ENCODE measurements at places on chromosomes 2 and 18. TPM values are rescaled to one million over a fixed set of nuclear protein-coding genes. Genes with fewer than 3 reads are reported as not detected.

Gene CXCR1
- not detected for total RNA-seq

Gene SERTAD2
- total RNA-seq: 34.4 TPM

Gene TEX51
- total RNA-seq: not detected

Gene CDC42EP3
- total RNA-seq: 34.7 TPM

Gene DYNAP
- total RNA-seq: not detected

Gene PDE11A
- not detected for total RNA-seq

Gene ZBTB14
- 17.4 TPM for total RNA-seq

Gene SALL3
- total RNA-seq: not detected

Gene ITPRID2
- 101 TPM for total RNA-seq

Gene LRP2
- total RNA-seq: 0.41 TPM

Gene KATNAL2
- 10.4 TPM for total RNA-seq

Gene PLB1
- total RNA-seq: 2.7 TPM

Gene KCNG2
- total RNA-seq: not detected

Gene MREG
- 2.8 TPM for total RNA-seq

Gene SLC38A11
- not detected for total RNA-seq

Gene CASP8
- 26.8 TPM for total RNA-seq

Gene AFTPH
- total RNA-seq: 23.6 TPM

Gene MATN3
- 1.1 TPM for total RNA-seq

Gene GPD2
- total RNA-seq: 59.3 TPM

Gene AQP12A
- total RNA-seq: not detected

Gene HOXD1
- total RNA-seq: not detected

Gene ABCG8
- not detected for total RNA-seq

Gene ABCB11
- total RNA-seq: not detected

Gene COL5A2
- total RNA-seq: 671 TPM

Gene CD8A
- not detected for total RNA-seq

Gene ELOA2
- not detected for total RNA-seq

Gene SDC1
- total RNA-seq: 4.6 TPM

Gene UNC50
- 49.6 TPM for total RNA-seq

Gene NPC1
- 27.6 TPM for total RNA-seq

Gene ASXL3
- not detected for total RNA-seq

Gene ATL2
- 125 TPM for total RNA-seq

Gene MAP3K19
- total RNA-seq: not detected

Gene MPP4
- 4.0 TPM for total RNA-seq

Gene CENPA
- not detected for total RNA-seq

Gene CHN1
- total RNA-seq: 3.3 TPM

Gene CGREF1
- total RNA-seq: 9.3 TPM
